ENCODE measurements at places on chromosomes 11 and 22.
A peak's percentile ranks its signal among the peaks of the same experiment; 100 is the strongest.

- no peak for DNase-seq
Observed at GRCh38 chr11:64132191-64132771, 33.6 kb downstream of the MACROD1 start.

GRCh38 chr11:76669901-76670484, 554 bp downstream of the LRRC32 start:
- no peak for DNase-seq

DNA sequence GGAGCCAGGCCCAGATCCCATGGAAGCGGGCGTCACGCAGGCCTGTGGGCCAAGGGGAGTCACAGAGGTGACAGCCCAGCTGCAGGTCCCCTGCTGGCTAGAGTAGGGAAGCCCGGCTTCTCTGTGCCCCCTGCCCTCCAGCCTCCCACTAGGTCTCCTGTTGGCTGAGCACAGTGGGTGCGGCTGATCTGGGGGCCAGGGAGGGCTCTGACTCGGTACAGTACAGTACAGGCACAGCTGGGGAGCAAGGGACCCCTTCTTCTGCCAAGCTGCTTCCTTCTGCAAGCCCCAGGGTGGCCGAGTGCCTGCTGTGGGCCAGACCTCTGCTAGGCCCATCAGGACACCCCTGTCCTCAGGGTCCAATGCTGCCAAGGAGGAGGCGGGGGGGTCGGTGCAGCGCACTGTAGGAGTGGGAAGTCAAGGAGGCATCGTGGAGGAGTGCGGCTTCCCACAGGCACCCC, 10.1 kb downstream of the SUSD2 start:
- DNase-seq = no peak

GRCh38 chr11:34990916-34991315, 74.5 kb downstream of the PDHX start:
- DNase-seq = no peak

DNA sequence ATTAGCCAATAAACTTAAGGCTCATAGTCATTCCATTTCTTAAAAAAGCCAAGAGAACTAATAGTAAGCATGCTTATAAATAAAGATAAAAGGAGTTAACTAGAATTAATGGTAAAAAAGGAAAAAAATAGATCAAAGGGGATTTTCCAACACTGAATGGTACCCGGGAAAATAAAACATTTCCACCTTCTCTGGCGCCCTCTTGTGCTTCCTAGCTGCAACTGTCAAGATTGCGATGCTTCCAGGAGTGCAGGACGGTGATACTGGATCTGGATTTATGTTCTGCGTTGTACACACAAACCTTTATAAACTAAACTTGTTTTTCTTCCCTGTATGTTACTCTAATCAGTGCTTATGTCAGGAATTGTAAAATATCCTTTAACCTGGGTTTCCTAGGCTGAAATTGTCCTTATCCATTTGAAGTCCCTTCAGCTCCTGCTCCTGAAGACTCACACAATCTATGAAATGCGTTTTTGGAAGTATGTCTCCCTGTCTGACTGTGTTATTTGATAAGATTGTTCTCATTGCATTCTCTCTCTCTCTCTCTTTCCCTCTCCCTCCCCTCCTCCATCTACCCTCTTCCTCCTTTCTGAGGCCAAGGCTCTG, 9.6 kb upstream of the HTATIP2 start:
- DNase-seq = peak; percentile 46

- DNase-seq = no peak
Observed at GRCh38 chr11:128174465-128175291, 412.7 kb downstream of the ETS1 start.

- no peak for DNase-seq
Observed at GRCh38 chr11:43723617-43724016, 43.1 kb downstream of the HSD17B12 start.

DNA sequence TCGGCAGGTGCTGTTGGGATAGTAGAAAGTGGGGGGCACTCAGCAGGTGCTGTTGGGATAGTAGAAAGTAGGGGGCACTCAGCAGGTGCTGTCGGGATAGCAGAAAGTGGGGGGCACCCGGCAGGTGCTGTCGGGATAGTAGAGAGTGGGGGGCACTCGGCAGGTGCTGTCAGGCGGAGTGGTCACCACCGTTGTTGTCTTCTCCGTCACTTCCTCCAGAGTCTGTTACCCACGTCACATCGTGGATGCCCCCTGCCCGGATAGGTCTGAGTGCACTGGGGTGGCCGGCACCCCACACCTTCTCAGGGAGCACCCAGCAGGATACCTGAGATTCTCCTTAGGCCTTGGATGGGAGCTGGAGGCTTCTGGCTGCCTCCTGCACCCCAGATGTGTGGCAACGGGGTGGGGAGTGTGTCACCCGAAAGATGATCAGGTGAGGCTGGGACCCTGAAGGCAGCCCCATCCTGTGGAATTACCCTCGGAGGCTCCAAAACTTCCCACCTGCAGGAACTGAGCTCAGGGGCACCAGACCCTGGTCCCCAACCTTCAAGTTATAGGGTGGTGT, 24.1 kb upstream of the KRTAP5-7 start:
- DNase-seq = no peak

GRCh38 chr22:36386351-36386899, 1.3 kb downstream of the MYH9 start:
- peak; percentile 49 for DNase-seq
